ENCODE measurements at places on chromosomes 2 and 18.

- no peak for DNase-seq
These were observed 244.3 kb downstream of the FAM210A start for GRCh38 chr18:13481820-13482617.

- DNase-seq, result no peak
These were observed 463 bp downstream of the HS1BP3 start for GRCh38 chr2:20650393-20650876.

DNA sequence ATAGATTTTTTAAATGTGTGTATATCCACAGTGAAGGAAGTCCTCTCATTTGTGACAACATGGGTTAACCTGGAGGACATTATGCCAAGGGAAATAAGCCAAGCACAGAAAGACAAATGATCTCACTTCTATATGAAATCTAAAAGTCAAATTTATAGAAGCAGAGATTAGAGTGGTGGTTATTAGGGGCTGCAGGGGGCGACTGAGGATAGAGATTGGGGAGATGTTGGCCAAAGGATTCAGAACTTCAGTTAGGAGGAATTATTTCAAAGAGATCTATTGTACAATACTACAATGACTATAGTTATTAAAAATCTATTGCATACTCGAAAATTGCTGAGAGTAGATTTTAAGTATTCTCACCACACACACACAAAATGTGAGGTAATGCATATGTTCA lies 252.4 kb upstream of the SLC39A10 start:
- no peak for DNase-seq

DNA sequence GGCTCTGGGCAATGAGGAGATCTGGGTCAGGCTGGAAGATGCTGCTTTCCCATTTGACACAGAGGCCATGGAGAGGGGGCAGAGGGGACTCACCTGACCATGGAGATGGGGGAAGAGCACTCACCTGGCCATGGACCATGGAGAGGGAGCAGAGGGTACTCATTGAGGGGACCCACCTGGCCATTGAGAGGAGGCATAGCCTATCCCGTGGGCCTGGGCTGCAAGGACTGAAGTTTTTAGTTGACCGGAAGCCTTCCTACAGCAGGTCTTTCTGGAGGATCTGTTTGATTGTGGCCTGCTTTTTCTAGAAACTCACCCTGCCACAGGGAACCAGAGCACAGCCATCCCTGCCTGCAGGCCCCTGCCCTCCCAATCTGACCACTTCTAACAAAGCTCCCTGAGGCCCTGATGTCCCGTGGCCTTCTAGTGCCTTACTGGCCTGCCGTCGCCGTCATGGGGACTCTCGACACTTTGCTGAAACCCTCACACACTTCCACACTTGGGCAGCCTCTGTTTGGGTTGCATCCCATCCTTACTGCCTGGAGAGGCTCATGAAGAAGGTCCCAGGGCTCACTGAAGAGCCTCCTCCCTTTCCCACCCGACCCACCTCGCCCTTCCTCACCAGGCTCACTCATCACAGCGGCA lies 5.1 kb upstream of the PROM2 start:
- DNase-seq, result no peak

DNA sequence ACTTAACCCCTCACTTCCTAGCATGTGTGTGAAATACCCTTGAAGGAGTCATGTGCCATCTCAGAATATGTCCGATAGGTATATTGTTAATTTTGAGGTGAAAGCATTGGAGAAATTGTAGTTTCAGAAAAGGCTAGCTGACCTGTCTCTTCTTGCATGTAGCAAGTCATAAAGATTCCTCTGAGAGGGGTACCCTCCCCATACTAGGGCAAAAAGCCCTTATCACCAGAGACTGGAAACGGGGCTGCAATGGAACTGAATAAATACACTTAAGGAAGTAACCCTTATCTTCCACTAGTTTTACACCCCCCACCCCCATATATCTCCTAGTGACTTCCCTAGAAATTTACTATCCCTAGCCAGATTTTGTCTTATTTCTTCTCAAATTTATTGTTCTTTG lies 1.8 kb upstream of the SF3B6 start:
- DNase-seq, result no peak

DNA sequence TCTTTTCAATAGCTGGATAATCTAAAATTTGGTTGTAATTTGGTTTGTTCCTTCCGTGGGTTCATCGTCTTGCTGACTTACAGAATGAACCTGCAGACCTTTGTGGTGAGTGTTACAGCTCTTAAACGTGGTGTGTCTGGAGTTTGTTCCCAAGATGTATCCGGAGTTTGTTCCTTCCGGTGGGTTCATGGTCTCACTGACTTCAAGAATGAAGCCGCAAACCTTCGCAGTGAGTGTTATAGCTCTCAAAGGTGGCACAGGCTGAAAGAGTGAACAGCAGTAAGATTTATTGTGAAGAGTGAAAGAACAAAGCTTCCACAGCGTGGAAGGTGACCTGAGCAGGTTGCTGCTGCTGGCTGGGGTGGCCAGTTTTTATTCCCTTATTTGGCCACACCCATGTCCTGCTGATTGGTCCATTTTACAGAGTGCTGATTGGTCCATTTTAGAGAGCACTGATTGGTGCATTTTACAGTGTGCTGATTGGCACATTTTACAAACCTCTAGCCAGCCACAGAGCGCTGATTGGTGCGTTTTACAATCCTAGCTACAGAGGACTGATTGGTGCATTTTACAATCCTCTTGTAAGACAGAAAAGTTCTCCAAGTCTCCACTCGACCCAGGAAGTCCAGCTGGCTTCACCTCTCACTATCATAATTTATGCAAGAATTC lies 16.6 kb downstream of the RALB start:
- DNase-seq, result no peak

- DNase-seq, result no peak
These were observed 19.1 kb downstream of the KLHL23 start for GRCh38 chr2:169752752-169753151.

GRCh38 chr2:240529344-240529999 lies 28.3 kb downstream of the ANKMY1 start:
- DNase-seq, result no peak

- DNase-seq, result no peak
These were observed 35.9 kb upstream of the CCDC93 start for GRCh38 chr2:118049816-118050140.
